ENCODE measurements at places on chromosomes 7 and 10.
A peak's percentile ranks its signal among the peaks of the same experiment; 100 is the strongest.

DNA sequence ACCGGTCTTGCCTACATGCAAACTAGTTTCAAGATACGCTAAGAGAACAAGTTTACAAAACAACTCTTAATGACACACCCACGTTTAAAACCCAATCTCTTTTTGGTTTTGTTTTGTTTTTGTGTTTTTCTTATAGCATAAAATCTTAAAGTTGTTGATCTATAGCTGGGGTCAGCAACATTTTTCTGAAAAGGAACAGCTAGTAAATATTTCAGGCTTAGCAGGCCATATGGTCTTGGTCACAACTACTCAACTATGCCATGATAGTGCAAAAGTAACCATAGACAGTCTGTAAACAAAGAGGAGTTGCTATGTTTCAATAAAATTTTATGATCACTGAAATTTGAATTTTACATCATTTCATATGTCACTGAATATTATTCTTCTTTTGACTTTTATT, 327.4 kb downstream of the AGMO start:
- DNase-seq: no peak

GRCh38 chr10:24418532-24418931, 209.6 kb downstream of the KIAA1217 start:
- DNase-seq: no peak

GRCh38 chr7:133003052-133003910, 78.6 kb downstream of the CHCHD3 start:
- DNase-seq: no peak

- no peak for DNase-seq
These were observed 155.5 kb downstream of the UBE2H start for GRCh38 chr7:129797214-129797789.

DNA sequence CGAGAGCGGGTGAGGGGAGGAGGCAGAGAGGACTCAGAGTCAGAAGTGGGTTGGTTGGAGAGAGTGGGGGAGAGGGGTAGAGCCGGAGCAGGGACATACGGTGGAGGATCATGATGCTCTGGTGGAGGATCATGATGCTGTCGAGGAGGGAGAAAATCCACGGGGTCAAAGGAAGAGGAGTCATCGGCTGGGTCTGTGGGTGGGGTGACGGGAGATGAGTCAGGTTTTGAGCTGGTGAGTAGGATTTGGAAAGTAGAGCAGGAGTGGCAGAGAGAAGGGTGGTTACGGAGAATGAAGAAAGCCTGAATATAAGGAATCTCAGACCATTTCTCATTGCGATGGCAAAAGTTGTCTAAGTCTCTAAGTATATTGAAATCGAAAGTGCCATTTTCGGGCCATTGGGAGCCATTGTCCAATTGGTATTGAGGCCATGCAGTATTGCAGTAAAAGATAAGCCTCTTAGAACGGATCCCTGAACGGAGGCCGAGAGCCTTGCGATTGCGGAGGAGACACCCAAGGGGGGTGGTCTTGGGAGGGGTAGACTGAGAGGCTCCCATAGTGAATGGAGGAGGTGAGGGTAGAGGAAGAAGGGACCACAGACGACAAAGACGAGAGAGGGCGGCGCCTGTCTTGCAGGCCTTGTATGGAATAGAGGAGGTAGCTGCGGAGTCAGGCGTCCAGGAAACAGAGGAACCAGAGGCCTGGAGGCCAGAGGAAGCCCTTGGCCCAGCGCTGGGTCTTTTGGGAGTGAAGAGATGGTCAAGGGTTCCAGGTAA, 23.8 kb downstream of the SCIN start:
- DNase-seq: no peak

- DNase-seq: no peak
These were observed 360.9 kb downstream of the GPAM start for GRCh38 chr10:111822661-111823060.

- no peak for DNase-seq
These were observed 202.9 kb downstream of the GRM3 start for GRCh38 chr7:86846494-86847190.

DNA sequence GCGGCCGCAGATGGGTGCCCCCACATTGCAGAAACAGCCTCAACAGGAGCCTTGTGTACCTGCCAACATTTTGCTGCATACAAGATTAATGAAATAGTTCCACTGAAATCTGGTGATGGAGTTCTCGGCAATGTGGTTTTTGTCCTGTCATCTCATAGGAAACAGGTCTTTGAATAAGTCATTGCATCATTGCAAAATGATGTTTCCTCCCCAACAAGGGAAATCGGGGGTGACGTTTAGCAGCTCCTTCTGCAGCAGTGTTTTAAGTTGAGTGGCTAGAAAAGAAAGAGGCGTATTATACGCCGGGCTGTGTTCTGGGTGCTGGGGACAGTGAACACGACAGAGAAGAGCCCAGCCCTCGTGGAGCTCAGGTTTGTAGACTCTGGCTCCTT, 177.0 kb downstream of the PRKAG2 start:
- DNase-seq: no peak

GRCh38 chr10:102452672-102453340, 1.5 kb upstream of the C10orf95 start:
- no peak for DNase-seq

GRCh38 chr7:69256634-69257081, 341.6 kb upstream of the AUTS2 start:
- no peak for DNase-seq

- DNase-seq: no peak
These were observed 9.6 kb upstream of the NDUFB2 start for GRCh38 chr7:140686921-140687320.

DNA sequence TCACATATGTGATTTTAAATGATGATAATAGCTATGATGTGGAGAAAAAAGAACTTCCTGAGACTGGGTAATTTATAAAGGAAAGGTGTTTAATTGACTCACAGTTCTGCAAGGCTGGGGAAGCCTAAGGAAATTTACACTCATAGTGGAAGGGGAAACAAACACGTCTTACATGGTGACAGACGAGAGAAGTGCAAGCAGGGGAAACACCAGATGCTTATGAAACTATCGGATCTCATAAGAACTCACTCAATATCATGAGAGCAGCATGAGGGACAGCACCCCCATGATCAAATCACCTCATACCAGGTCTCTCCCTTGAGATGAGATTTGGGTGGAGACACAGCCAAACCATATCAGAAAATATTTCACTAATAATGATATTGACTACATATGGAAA, 4.1 kb upstream of the LIPN start:
- peak; percentile 27 for DNase-seq

- DNase-seq: peak; percentile 50
These were observed 95.5 kb downstream of the MAP3K8 start for GRCh38 chr10:30529373-30529998.

GRCh38 chr10:4733843-4734224, 92.2 kb upstream of the AKR1E2 start:
- no peak for DNase-seq

DNA sequence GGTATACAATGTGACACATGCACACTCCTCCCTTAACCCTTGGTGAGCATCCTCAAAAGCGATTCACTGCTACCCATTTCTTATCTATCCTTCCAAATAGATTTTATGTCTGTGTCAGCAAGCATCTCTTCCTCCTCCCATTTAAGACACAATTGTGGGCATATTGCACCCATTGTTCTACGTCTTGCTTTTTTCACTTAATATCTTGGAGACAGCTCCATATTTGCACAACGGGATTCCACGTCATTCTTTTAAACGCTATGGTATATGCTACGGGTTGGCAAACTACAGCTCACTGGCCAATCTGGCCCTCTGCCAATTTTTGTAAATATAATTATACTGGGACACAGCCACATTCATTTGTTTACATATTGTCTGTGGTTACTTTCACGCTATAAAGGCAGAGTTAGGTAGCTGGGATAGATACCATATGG, 88.6 kb downstream of the RNF216 start:
- no peak for DNase-seq

DNA sequence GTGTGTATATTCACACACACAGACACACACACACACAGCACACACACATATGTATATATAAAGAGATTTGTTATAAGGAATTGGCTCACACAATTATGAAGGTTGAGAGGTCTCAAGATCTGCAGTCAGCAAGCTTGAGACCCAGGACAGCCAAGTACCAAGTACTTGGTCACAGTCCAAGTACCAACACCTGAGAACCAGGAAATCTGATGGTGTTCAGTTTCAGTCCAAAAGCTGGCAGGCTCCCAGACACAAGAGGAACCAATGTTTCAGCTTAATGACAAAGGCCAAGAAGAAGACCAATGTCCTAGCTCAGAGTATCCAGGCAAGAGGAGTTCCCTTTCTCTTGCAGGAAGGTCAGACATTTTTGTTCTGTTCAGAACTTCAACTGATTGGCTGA, 780.2 kb downstream of the MAGI2 start:
- no peak for DNase-seq

DNA sequence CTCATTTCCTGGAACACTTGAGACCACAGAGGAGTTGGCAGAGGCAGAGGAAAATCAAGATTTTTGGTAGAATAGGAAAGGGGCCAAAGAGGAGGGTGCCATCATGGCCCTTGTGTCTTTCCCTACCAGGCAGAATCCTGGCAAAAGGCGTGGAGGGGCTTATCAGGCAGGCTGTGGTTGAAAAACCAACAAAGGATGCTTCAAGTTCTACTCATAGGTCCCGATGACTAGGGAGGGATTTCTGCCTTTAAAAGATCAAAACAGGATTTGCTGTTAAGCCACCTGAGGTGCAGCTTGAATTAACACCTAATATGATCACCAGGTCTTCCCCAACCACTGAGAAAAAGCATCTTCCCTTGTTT, 45.7 kb downstream of the BPGM start:
- no peak for DNase-seq

DNA sequence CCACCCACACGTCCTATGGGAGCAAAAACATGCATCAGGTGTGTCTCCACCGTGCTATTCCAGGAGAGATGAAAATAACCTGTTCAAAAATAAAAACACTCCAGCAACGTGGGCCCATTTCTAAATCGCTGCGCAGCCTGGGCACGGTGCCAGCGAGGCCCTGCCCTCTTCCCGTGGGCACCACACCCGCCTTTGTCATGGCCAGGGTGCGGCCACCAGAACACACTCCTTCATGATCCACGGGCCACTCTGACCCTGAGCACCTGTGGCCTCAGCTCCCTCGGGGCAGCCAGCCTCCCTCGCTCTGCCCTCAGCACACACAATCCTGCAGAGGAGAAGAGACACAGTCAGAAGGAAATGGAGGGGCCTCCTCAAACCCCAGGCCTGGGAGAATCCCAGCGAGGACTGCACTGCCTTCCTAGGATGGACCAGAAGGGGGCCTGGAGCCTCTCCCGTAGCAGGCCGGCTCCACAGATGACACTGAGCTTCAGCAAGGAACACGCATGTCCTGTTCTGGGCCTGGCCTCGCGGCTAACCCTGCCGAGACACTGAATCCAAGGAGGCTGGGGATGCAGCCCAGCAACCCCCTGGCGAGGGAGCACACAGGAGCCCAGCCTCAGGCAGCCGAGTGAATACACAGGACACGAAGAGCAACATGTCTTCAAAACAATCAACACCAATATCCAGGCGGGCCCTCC, 169.0 kb downstream of the MAD1L1 start:
- no peak for DNase-seq

- no peak for DNase-seq
These were observed 199.5 kb downstream of the REEP3 start for GRCh38 chr10:63720676-63721075.

GRCh38 chr10:78263521-78263988, 229.9 kb downstream of the RPS24 start:
- DNase-seq: no peak
